ENCODE measurements at places on chromosomes 16 and 17.

DNA sequence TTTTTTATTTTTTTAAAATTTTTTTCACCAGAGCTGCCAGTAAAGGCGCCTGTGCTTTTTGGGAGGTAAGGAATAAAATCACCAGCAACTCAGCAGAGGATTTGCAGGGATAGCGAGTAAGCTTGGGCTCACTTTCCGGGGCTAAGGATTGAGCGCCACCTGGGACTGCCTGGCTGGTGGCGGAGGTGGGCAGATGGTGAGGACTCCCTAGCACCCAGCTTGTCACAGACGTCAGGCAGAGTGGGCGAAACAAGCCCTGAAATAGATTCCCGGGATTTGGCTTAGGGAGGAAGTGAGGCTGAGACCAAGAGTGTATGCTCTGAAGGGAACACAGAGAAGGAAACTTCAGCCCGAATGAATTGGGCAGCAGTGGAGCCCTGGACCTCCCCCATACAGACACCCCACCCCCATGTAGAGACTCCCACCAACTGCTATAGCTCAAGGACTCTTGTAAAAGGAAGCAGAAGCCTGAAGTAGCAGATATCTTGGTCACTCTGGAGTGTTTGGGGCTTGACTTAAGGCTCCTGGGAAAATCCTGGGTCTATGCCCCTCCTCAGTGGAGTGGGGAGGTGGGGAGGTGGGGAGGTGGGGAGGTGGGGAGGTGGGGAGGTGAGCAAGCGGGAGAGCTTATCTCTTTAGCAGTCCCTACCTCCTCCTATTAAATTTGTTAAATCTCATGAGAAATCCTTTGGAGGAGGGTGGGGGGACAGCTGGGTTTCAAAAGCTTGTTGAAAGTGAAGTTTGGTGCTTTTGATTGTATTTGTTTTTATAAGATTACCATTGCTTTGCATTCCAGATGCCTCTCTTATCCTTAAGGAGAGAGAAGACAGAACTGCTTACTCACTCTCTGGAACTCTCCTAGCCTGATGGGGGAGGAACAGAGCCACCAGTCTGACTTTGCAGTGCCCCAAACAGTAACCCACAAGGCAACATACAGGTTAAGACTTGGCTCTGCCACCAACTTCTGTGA, 8.2 kb downstream of the ARL4D start:
- DNase-seq = no peak

GRCh38 chr17:59108400-59109102, 1.9 kb upstream of the TRIM37 start:
- no peak for DNase-seq

GRCh38 chr16:56549744-56550385, 15.0 kb upstream of the MT4 start:
- no peak for DNase-seq

- DNase-seq = no peak
Observed at GRCh38 chr16:17483351-17483750, 12.6 kb upstream of the XYLT1 start.

DNA sequence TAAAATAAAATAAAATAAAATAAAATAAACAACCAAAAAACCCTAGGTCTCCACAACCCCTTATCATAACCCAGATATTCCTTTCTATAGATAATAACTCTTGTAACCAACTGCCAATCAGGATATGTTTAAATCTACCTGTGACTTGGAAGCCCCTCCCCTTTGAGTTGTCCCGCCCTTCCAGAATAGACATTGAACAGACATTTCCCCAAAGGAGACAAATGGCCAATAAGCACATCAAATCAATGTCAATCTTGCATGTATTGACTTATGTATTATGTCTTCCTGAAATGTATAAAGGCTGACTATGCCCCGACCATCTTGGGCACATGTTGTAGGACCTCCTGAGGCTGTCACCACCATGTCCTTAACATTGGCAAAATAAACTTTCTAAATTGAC, 1.5 kb upstream of the MAPK7 start:
- DNase-seq = no peak
